ENCODE measurements at places on chromosomes 3 and 15. TPM values are rescaled to one million over a fixed set of nuclear protein-coding genes. Genes with fewer than 3 reads are reported as not detected.

- DNase-seq: no peak
Measured at GRCh38 chr3:94525043-94525442, 462.2 kb downstream of the NSUN3 start.

GRCh38 chr15:35305946-35306345, 220.9 kb upstream of the NANOGP8 start:
- DNase-seq: no peak

- no peak for DNase-seq
Measured at GRCh38 chr3:180058238-180058637, 21.5 kb upstream of the PEX5L start.

- DNase-seq: no peak
Measured at GRCh38 chr3:64988188-64988587, 300.4 kb upstream of the ADAMTS9 start.

GRCh38 chr15:39392469-39393047, 188.3 kb upstream of the THBS1 start:
- DNase-seq: no peak

DNA sequence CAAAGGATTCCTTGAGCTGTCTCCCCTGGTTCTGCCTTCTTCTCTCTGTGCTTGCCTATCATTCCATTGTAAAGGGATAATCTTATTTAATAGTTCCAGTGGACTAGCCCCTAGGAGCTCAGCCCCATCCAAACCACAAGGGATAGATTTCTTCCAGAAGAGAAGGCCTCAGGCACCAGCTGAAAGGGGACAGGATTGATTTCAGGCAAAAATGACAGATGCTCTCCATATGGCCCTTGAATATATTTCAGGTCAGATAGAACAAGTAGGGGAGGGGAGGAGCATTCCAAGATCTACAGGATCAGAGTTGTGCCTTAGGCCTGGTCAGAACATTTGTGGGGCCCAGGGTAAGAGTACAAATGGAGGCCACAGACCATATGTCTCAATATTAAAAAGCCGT, 85.3 kb downstream of the RPLP1 start:
- DNase-seq: no peak

GRCh38 chr3:151660885-151661284, 72.8 kb upstream of the AADACL2 start:
- DNase-seq: no peak

GRCh38 chr3:60250810-60251209, 1000.4 kb downstream of the FHIT start:
- DNase-seq: no peak

DNA sequence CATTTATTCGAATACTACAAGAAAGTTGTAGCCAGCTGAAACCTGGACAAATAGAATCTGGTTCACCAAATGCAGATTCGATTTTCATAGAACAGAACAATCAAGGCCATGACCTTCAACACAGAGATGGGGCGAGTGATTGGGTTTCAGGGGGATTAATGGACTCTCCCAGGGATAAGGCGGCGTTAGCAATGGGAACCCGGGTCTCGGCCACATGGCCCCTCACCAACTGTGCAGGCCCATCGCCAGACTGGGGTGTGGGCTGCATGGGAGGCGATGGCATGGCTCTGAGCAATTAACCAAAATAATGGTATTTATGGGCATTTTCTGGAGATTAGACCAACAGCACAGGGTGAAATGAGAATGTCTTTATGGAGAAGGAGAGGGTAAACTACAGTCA, 34.2 kb downstream of the VGLL4 start:
- no peak for DNase-seq

Gene TRIM71
- total RNA-seq: not detected

Gene BHLHE40
- total RNA-seq: 167 TPM

Gene OR5K2
- not detected for total RNA-seq

Gene PPARG
- total RNA-seq: 6.3 TPM

Gene GHSR
- total RNA-seq: not detected

Gene LXN
- 11.1 TPM for total RNA-seq

Measured in esophagus squamous epithelium (tissue), 5 donors.